ENCODE measurements at places on chromosomes 11 and 22.

DNA sequence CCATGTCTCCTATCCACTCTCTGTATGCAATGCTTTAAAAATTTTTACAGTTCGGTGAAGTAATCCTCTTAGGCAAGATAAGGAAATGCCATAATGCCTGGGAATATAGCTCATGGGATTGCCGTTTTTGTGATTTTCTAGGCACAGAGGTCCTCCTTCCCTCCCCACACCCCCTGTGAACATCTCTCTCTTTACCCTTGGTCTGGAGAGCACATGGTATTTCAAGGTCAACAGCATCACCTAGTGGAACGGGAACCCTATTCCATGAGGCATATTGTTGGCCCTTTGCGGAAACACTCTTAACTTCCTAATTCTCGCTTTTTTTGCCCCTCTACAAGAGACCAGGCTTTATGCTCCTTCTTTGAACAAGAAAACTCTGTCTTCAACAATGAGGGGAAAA lies 8.8 kb downstream of the NXPE4 start:
- DNase-seq = no peak

DNA sequence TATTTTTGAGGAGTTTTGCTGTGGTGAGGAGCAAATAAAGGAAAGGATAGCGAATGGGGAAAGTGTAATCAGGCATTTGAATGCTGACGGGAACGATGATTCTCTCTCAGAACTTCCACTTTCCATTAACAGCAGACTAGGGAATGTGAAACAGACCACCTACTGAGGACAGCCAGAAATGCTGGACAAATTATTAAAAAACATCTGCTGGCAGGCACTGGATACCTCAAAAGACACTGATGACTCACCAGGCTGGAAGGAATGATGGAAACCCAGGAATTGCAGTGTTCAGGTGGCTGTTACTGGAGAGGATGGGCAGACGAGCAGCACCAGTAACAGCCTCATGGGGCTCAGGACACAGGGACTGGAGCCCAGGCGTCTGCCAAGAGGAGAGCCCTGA lies 33.4 kb downstream of the PLA2G6 start:
- no peak for DNase-seq

GRCh38 chr11:119791701-119792151 lies 62.7 kb upstream of the NECTIN1 start:
- DNase-seq = peak; percentile 48

DNA sequence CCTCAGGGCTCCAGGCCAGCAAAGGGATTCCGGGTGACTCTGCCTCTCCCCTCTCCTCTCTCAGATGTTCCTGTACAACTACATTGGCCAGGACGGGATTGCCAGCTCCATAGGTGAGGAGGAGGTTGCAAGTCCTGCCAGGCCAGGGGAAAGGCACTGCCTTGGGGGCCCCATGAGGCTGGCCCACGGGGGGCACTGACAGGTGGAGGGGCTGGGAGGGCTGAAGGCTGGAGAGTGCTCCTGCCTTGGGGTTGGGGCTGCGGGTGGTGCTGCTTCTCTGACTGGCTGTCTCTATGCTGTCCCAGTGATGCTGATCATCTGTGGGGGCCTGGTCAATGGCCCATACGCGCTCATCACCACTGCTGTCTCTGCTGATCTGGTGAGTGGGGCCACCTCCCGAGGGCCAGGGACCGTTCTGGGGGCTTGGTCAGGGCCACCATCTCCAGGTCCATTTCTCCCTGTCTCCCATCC lies 21.7 kb downstream of the SLC37A2 start:
- DNase-seq = no peak

- no peak for DNase-seq
These were observed 13.8 kb upstream of the FGF4 start for GRCh38 chr11:69788956-69789355.

DNA sequence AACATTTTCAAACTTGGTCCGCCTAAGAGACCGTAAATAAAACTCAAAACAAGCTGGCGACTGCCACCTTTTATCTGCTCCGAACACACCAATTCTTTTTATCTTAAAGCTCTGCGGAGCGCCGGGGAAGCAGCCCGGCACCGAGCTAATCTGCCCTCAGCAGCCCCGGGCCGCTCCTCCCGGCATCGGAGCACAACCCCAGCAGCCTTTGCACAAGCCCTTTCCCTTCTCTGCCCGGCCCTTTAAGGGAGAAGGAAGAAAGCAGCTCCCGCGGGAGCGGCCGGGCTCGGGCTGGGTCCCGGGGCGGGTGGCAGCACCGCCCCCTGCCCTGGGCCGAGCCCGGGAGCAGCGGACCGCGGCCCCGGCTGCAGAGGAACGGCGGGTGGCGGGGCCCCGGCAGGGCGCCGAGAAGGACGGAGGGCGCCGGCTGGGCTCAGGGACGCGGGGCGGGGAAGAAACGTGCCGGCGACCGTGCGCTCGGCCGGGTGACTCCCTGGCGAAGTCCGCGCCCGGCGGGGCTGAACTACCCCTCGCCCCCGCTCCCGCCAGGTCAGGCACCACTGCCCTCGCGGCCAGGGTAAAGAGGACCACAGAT lies 133.6 kb upstream of the C11orf58 start:
- DNase-seq = peak; percentile 69

DNA sequence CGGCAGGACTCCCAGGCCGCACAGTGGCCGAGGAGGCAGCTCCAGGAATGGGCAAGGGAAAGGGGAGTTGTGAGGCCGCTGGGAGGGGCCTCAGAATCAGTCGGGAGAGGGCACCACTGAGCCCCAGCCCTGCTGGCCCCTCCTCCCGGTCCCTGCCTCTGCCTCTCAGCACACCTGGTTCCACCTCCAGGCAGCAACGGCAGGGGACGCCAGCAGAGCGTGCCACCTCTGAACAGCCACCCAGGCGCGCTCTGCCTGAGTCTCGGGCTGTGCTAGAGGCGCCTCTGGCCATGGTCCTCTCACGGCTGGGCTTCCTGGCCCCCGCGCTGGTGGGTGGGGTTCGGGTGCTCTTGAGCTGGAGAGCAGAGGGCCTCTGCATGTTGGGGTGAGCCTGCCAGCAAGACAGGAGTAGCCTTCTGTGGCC lies 33.0 kb downstream of the MOB2 start:
- peak; percentile 11 for DNase-seq

DNA sequence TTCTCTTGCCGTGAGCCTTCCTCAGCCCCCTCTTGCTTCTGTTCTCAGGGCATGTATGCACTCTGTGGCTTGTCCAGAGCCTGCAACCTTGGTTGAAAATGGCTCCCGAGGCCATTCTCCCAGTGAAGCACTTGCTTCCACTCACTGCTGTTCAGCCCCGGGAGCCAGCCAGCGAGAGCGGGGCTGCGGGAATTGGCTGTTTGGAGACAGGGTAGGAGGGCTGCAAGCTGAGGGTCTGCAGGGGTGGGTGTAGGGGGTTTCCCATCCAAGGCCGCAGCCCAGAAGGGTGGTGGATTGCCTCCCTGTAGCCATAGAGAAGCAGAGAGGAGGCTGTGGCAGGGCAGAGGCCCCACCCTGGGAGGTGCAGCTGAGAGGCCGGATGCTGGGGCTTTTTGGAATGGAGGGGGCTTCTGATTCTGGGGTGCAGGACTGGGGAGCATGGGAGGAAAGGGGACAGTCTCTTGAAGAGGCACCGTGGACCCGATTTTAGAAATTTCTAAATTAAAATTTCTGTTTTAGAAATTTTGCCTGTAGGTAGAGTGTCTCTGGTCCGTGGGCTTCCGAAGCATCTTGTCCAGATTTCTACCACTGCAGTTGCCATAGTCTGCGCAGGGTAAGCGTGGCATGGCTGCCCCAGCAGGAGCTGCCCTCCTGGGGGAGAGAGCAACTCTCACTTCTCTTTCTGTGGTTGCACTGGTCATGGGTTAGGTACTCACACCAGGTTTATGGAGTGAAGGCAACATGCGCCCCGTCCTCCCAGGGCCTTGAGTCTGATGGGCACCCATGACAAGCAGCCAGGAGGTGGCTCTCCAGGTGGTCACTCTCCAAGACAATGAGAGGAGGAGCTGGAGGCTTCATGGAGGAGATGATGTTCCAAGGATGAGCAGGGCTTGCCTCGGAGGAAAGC lies 100.2 kb downstream of the TBC1D22A start:
- DNase-seq = no peak

DNA sequence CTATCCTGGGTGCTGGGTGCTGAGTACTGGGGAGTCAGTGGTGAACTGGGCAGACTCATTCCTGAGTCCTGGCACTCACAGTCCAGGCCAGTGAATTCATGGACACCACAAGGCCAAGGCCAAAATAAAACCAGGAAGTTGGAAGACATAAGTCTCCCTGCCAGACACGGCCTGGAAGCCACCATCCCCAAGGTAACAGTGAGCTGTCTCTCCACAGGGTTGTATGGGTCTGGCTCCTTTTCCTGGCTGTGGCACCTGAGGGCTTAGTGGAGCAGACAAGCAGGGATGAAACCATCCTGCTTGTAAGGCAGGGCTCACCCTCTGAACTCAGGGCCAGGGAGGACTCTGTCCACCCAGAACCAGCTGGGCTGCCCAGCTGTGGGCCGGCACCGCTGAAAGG lies 54.7 kb upstream of the ALX4 start:
- DNase-seq = no peak

DNA sequence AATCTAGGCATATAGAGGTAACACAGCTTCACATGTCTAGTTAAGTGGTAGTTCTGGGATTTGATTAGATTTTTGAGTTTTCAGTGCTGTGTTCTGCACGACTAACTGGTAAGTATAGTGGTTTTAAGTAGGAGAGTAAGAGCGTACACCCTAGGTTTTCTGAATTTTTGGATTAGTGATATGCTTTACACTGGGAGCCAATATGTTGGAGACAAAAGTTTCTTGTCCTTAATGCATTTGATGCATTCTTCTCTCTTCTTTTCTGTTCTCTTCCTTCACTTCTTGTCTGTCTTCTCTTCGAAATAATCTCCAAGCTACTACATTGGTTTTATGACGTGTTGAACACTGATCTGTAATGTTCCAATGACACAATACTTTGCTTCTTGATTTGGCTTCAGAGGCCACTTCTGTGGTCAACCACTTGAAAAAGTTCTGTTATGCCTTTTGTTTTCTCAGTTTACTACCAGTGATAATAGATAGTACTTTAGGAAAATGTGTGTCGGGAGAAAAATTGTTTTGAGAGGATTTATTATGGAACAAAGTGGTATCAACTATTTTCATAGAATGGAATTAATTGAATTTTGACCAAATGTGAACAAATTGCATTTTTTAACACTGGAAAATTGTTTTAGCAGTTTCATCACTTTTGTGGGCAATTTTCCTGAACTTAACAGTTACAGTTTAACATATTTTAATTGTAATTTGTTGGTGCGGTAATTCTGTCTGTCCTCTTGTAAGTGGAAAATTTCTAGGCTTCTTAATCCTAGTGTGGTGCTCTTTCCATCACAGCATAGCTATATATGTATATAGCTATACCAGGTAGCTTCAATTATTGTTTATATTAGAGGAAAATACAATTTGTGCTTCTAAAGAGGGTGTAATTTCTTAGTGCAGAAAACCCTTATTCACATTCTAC lies 2.6 kb downstream of the PDE3B start:
- no peak for DNase-seq

- DNase-seq = no peak
These were observed 572.2 kb downstream of the TBC1D22A start for GRCh38 chr22:47334601-47335000.

GRCh38 chr11:8386134-8386864 lies 122.6 kb upstream of the LMO1 start:
- DNase-seq = no peak

- DNase-seq = no peak
These were observed 184.5 kb upstream of the CHORDC1 start for GRCh38 chr11:90407350-90407749.

DNA sequence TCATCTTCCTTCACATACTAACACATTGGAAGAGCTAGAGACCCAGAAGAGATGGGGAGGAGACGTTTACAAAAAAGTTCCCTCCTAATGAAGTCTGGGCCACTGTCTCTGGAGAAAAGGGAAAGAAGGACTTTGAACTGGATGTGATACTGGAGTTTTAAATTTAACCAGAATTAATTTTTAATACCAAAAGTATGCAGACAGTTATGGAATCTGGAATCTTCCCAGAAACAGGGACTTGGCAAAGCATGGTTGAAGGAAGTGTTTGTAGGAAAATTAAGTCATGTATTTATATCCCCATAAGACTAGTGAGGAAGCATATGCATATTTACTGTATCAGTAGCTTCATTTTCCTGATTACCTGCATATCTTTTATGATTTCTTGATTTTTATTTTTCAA lies 215.5 kb downstream of the TTC28 start:
- no peak for DNase-seq

DNA sequence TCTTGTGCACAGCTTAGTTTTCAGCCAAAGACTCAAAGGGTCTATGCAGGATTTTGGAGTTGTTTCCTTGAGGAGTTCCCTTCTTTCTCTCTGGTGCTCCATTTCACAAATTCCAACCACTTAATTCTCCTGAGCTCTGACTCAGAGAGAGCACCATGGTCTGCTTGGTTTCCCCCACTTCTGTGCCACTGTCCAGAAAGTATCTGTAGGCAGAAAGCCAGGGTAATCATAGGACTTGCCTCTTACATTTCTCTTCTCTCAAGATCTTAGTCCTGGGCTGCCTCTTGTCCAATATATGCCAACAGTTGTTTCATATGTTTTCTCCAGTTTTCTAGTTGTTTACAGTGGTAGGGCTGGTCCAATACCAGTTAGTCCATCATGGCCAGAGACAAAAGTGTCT lies 6.4 kb upstream of the MRGPRD start:
- no peak for DNase-seq
